ENCODE measurements at places on chromosomes 3 and 15. TPM values are rescaled to one million over a fixed set of nuclear protein-coding genes. Genes with fewer than 3 reads are reported as not detected.

- DNase-seq: peak; percentile 37
These were observed 54.8 kb upstream of the P3H2 start for GRCh38 chr3:190175490-190175889.

DNA sequence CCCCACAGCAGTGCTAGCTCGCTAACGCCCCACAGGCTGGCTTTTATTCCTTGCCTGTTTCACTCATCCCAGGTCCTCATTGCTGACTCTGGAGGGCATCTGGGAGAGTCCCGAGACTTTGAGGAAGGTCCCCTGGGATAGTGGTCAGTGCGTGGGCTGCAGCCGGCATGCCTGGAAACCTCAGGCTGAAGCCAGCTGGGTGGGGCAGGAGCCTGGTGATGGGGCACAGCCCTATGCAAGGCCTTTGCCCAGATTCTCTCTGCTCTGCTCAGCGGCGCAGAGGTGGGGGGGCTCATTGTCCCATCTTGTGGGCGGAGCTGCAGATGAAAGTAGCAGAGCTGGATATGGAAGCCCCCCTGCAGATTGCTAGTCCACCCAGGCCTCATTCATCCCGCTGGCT, 55.7 kb upstream of the SMAD6 start:
- DNase-seq: no peak

Gene GOLGA6L9
- total RNA-seq: 1.1 TPM

Gene GRAMD1C
- total RNA-seq: 5.0 TPM

Gene COL8A1
- 119 TPM for total RNA-seq

- DNase-seq: no peak
These were observed at the start of gene CCR2 for GRCh38 chr3:46353647-46354410. CCR2 (plus strand) TSS chr3:46354111; CDS start chr3:46357528, 3,417 bp downstream.

DNA sequence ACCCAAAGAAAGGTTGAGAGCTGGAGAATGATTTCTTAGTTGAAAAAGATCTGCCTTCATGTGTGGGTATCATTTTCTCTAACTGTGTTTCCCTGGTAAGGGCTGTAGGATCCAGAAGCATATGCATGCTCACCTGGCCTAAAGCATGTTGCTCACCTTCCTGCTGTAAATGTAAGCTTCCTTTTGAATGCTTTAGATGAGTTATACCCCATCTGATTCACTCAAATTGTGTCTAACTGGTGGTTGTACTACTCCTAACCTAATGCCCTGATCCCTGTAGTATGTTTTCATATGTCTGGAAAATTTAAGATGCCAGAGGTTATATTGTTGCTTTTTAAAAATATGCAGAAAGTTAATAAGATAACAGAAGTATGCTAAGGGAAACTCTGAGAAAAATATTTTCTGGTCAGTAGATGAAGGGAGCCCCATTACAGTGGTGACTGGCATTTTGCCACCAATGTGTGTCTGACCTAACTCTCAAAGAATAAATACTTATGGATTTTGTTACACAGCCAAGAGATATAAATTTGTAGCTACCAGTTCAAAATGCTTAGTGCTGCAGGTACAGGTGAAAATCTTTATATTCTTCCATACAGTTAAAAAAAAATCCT, 7.7 kb downstream of the FILIP1L start:
- peak; percentile 57 for DNase-seq

Gene COPS2
- total RNA-seq: 75.6 TPM

DNA sequence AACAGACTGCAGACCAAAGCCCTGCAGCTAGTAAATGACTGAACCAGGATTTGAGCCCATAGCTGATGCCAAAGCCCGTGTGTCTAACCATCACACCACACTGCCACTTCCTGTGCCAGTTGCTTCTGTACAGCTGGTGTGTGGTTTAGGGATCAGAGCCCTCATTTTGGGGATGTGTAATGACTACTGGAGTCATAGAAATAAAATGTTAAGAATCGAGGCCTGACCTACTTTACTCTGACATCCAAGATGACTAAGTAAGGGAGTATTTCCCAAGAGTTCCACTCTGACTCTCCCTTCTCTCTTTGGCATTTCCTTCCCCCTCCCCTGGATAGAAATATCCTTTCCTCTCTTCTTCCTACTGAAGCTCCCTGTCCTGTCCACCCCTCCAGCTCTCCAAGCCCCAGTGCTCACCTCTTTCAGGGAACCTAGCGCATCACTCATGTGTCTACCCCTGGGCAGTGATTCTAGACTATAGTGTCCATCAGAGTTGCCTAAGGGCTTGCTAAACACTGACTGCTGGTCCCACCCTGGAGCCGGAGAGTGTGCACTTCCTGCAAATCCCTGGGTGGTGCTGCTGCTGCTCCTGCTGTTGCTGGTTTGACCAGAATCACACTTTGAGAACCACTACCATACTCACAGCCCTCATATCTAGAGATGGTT, 53.8 kb downstream of the MGLL start:
- peak; percentile 99 for DNase-seq

DNA sequence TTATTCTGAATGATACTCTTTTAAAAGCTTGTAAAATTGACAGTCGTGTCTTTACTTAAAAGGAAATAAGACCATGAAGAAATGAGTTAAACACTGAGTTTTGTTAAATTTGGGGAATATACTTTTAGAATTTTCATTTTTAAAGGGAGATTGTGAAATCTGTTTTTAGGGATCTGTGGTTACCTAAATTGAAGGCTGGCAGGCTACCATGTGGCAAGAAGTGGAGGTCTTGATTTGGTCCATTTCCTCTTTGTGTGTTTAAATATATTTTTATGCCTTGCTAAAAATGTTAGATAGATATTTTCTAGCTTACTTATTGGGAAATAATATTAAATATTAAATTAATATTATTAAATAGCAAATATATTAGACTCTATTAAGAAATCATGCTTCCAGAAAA, 36.6 kb upstream of the SLC22A13 start:
- DNase-seq: no peak

DNA sequence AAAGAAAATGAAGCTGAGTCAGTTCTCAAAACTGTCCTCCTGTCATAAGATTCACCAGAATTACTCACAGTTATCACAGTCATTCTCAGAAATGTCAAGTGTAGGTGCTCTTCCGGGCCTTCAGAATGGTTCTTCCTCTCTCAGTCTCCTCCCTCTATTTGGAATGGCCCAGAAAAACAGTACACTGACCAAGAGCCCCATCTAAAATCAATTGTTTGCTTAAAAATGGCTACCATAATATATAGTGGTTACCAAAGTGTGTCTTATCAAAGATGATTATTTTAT, 99.8 kb downstream of the MECOM start:
- DNase-seq: no peak

GRCh38 chr3:45275006-45275704, 49.1 kb upstream of the TMEM158 start:
- DNase-seq: no peak

GRCh38 chr15:101396484-101397261, 92.8 kb downstream of the PCSK6 start:
- no peak for DNase-seq

- no peak for DNase-seq
These were observed 71.5 kb upstream of the SLC25A26 start for GRCh38 chr3:66149269-66149668.

Gene CCDC54
- total RNA-seq: not detected

DNA sequence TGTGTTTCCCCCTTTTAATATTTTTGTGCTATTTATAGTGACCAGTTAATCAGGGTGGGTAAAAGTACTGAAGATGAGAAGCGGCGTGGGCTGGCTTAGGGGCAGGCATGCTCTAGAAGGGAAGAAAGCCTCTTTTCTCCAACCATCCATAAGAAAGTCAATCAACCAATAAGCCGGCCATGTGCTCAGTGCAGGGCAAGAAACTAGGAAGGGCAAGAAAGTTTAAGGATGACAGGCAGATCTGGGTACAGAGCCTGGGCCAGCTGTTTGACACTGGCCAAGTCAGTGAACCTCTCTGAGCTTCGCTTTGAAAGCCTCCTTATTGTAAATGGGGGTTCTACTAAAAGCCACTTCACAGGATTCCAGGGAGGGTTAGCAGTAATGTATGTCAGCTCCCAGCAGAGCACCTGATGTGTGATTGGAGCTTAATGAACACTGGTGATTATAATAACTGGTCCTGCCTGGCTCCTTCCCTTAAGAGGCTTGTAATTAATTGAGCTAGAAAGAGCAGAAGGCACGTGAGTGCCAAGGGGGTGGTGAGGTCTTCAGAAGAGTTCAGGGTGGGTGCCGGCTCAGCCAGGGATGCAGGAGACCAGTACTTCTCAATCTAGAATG, 5.7 kb upstream of the CHRNA3 start:
- no peak for DNase-seq

Gene LRRK1
- 3.0 TPM for total RNA-seq

DNA sequence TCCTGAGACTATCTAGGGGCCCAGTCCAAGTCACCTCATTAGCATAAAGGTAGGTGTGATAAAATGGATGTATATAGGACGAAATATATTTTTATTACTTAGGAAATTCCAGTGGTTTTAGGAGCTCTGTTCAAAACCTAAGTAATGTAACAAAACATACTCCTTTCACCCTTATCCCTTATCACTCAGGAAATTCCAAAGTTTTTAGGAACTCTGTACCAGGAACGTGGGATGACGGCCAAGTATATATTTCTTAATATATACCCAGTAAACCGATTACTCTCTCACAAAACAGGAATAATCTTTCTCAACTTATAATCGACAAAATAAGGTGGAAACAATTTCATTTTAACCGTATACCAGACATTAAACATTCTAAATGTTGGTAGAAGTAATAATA, 195.7 kb downstream of the ZPLD1 start:
- DNase-seq: no peak

DNA sequence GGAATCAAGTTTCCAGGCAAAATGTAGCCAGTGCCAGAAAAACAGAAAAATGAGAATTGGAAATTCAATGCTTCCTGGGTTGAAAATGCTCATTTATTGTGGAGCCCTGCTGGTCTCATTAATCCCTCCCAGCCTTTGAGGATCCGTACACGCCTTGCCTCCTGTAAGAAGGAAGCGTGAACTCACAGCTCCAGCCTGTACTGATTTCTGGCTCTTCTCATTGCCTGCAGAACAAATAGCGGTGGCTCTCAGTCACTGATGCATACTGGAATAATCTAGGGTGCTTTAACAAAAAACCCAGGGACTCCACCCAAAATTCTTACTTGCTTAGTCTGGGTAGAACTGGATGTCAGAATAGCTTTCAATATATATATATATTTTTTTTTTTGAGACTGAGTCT, 29.3 kb upstream of the SLC24A5 start:
- no peak for DNase-seq

Gene GPR87
- total RNA-seq: 0.36 TPM

Gene SLCO2A1
- under 0.01 TPM for total RNA-seq

Gene GNAT1
- not detected for total RNA-seq

GRCh38 chr3:55166576-55167555, 239.0 kb upstream of the LRTM1 start:
- peak; percentile 57 for DNase-seq

- no peak for DNase-seq
These were observed 12.0 kb downstream of the C3orf22 start for GRCh38 chr3:126546549-126547239.

Gene LRRIQ4
- not detected for total RNA-seq

GRCh38 chr15:88542342-88542733, 4.1 kb downstream of the DET1 start:
- no peak for DNase-seq

DNA sequence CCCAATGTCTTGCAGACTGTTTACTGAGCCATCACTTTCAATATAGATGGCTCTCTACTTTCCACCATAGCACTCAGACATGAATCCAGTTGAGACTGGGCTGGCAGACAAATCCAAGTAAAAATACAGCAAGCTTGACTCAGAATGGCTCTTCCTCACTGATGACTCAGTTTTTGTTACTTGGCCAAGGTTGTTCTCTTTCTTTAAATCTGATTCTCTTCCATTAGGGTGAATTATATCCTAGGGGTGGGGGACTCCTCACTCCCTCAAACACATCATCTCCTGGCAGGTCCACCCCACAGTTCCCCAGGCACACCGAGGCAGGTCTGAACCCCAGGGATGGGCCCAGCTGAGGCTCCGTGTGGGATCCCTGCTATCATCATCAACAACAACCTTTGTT, 157.9 kb downstream of the MEX3B start:
- DNase-seq: peak; percentile 89

DNA sequence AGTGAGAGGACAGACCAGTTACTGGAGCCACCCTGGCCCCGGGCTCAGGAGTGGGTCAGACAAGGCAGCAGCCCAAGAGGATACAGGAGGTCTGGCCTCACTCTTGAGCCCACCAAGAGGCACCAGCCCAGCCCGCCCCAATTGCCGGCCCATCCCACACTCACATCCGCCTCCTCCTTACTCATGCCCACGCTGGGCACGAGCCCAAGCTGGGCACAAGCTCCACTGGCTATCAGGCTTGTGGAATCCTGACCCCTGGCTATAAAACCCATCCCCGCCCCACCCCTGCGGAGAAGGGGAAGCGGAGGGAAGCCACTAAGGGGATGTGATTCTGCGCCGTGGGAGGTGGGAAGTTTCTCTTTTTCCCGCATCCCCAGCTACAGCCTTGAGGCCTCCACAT, 25.9 kb downstream of the ADCY5 start:
- DNase-seq: no peak

Gene TJP1
- 43.4 TPM for total RNA-seq

Gene IL17RE
- 1.1 TPM for total RNA-seq

Gene KCNH8
- total RNA-seq: not detected

GRCh38 chr15:79539401-79539800, 107.3 kb downstream of the MINAR1 start:
- no peak for DNase-seq

GRCh38 chr3:188349351-188349901, 195.5 kb downstream of the LPP start:
- no peak for DNase-seq

Gene RAD51
- 8.4 TPM for total RNA-seq

DNA sequence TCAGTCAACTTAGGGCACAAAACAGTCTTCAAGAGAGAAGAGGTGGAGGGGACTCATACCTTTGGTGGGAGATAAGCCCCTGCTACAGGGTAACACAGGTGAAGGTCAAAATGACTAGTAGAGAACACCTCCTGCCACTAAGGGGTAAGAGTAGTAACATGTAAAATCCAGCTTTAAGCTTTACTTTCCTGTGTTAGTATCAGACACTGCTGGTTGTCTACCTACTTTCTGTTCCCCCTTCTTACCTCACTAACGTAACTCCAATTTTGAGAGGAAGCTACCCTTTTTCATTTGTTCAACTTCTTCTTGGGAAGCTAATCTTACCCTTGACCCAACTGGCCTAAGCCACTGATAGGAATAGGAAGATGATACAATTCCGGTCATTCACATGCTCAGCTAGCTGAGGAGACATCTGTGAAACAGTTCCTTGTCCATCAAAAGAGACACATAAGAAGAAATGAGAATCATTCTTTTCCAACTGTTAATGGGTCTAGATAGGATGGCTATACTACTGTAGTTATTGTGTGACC, 826.8 kb upstream of the CFAP20DC start:
- DNase-seq: no peak

DNA sequence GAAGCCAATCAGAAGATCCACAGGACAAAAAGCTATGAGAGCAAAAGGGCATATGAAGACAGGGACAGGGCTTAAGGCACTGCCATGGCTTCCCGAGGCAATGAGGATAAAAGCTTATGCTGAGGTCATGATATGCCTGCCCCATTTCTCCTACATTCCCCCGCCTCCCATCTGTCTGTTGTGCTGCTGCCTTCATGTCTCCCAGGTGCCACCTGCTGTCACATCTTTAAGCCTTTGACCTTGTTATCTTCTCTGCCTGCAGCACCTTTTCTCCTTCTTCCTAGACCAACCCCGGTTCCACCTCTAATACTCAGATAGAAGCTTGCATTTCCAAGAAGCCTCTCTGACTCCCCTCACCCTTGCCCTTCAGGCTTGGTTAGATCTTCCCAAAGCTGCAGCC, 213.8 kb downstream of the ARRDC4 start:
- DNase-seq: no peak
